LoVo (cell line): ENCODE measurements at places on chromosomes 5 and 9.

DNA sequence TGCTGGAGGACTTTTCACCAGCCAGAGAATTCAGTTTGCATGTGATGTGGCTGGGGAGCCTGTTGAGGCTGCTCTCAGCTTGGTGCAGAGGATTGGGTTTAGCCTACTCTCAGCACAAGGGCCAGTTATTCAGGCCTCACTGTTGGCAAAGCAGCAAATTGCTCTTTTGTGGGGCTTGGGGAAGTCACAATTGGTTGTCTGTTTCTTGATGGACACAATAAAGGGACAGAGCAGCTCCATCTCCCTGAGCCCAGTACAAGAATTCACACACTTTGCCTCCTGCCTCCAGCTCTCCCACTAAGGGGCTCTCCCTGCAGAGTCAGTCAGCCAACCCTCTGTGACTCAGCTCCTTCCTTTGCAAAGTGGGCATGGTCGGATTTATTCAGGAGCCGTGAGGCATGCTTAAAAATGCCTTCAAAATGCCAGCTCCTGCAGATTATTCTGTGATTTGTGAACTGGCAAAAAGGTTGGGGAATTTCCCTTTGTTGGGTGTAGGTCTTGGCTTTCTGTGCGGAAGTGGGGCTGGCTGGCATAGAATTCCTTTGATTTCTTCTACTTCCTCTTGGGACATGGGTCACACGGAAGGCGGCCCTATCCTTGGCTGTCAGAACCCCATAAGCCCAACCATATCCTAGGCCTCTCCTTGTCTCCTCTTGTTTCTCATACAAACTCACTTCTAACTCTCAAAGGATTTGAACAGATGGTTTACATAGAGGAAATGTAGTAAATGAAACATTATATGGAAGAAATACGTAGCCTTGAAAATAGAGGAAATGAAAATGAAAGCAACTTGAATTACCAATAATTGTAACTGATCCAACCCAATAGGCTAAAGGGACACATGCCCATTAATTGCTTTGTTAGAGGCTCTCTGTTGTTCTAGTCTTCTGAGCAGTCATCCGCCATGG lies 118.7 kb upstream of the CD180 start:
- no peak for DNase-seq

GRCh38 chr5:1754531-1755220 lies 45.0 kb downstream of the MRPL36 start:
- DNase-seq = no peak

GRCh38 chr9:105242557-105242956 lies 1.9 kb upstream of the SLC44A1 start:
- no peak for DNase-seq

DNA sequence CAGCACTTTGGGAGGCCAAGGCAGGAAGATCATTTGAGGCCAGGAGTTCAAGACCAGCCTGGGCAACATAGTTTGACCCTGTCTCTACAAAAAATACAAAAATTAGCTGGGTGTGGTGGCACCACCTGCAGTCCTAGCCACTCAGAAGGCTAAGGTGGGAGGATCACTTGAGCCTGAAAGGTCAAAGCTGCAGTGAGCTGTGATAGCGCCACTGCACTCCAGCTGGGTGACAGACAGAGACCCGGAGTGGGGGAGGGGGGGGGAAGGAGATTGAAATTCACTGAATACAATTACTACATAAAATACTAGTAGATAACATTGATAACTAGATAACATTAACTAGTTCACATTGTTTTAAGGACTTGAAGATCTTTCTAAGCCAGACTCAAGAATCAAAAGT lies 345.6 kb downstream of the BNC2 start:
- no peak for DNase-seq

DNA sequence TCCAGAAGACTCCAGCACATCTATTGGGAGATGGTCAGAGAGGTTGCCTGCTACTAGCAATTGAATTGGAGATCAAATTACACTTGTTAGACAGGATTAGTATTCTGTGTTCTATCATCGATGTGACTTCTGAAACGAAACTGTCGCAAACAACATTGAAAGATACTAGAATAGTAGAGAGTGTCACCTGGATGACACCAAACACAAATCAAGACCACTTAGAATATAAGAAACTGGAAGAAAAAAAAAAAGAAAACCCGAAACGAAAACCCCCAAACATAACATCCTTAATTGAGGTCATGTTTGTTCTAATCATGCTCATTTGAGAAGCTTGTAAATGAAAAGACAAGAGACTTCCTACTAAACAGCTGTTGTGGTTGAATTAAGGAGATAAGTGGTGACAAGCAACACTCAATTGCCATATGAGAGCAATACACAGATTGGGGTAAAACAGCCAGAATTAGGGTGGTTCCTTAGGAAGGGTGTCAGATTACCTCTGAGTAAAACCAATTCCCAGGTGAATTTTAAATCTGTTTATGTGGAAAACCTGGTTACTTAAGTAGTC lies 97.6 kb downstream of the BASP1 start:
- no peak for DNase-seq

- DNase-seq = no peak
Measured at GRCh38 chr5:179371121-179371510, 25.9 kb upstream of the ADAMTS2 start.

GRCh38 chr5:171644536-171644935 lies 141.1 kb upstream of the SMIM23 start:
- DNase-seq = no peak

- DNase-seq = no peak
Measured at GRCh38 chr9:136079211-136079915, 15.7 kb downstream of the NACC2 start.

DNA sequence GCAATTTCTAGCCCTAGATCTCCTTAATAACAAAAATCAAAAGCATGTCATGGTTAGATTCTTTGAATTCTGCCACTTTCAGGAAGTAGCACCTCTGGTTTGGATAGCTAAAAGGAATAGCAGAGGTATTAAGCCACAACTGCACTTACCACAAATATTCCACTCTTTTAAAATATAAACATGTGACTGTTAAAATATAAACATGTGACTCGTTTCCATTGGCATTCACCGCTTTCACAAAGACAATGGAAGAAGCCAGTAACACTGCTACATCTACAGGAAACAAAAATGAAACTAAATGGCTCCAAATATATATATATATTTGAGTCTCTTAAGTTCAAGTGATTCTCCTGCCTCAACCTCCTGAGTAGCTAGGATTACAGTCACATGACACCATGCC lies 222.9 kb downstream of the ARL15 start:
- DNase-seq = no peak

DNA sequence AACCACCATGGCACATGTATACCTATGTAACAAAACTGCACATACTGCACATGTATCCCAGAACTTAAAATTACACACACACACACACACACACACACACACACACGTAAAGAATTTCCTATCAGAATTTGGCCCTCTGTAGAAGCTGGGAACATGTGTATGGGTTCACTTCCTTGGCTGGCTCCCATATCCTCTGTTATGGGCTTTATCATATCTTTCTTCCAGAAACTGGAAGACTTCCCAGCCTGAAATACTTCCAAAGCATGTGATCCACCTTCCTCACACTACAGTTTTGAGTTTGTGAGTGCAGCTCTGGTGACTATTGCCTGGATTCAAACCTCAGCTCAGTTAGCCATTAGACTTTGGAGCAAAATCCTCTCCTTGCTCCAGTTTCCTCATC lies 78.6 kb upstream of the GDNF start:
- no peak for DNase-seq

GRCh38 chr9:124489222-124489621 lies 18.0 kb downstream of the NR5A1 start:
- no peak for DNase-seq
